ENCODE measurements at places on chromosomes 5 and 9.

- no peak for DNase-seq
These were observed 138.8 kb downstream of the SMC2 start for GRCh38 chr9:104232781-104233341.

- DNase-seq, result no peak
These were observed 39.4 kb downstream of the MRPS27 start for GRCh38 chr5:72280581-72281069.

- no peak for DNase-seq
These were observed 116.7 kb upstream of the RANBP3L start for GRCh38 chr5:36418152-36418979.

- DNase-seq, result no peak
These were observed 425.1 kb downstream of the BNC2 start for GRCh38 chr9:16445141-16445920.

- DNase-seq, result no peak
These were observed 65.9 kb downstream of the CWC27 start for GRCh38 chr5:64834611-64835010.

DNA sequence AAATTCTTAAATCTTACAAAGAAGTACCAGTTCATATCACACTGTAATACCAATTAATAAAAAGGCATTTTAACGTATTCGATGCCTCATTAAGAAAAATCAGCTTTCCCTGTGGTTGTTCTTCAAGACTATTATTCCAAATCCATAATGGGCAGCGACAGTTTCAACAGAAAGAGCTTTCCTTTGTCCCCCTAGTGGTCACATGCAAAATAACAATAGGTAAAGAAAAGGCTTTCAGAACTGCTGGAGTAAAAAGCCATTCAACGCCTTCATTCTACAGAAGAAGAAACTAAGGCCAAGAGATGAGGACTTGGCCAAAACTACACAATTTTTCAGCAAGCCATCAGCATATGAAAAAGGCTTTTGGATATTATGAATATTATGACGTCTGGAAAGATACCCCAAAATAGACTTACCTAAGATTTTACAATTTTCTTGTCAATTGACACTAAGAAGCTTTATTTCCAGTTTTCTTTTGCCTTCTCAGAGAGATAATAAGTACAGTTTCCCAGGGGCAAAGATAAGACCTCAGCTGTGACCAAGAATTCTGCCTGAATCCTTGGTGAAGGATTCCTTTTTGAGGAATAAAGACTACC, 6.7 kb upstream of the CDH6 start:
- DNase-seq, result no peak

GRCh38 chr9:125330587-125330986, 69.0 kb downstream of the GAPVD1 start:
- no peak for DNase-seq

- no peak for DNase-seq
These were observed 1.2 kb downstream of the AK3 start for GRCh38 chr9:4739587-4740387.

DNA sequence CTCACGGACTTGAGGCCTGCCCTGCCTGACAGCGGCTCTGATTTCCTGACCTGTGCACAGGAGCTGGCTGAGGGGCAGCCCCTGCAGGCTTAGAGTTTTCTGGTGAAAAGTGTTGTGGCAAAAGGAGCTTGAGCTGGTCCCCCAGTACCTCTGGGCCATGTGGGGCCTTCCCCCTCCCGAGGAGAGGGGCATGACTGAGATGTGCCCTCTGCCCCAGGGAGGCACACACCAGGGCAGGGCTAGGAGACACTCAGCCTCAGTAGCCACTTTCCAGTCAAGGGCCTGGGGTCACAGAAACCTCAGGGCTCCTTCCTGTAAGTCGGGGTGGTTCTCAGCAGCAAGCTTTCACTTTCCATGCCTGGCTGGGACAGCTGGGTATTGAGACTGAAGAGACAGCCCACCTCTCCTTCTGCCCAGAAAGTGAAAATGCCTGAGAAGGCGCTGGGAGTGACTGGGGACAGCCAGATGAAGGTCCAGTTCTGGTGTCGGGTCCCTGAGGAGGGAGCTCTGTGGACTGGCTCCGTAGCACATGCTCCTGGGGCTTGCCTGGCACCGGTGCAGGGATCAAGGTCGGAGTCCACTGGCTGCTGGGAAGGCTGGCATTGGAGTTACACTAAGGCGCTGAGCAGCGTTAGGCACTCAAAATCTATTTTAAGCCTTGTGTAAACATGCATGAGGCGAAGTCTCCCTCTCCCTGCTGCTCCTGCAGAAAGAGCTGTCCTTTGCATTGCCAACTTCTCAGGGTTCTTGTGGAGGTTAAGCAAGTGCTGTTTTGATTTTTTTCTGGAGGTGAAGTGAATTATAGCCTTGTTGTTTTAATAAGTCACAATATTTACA, 394.9 kb downstream of the GADD45G start:
- peak; percentile 67 for DNase-seq

DNA sequence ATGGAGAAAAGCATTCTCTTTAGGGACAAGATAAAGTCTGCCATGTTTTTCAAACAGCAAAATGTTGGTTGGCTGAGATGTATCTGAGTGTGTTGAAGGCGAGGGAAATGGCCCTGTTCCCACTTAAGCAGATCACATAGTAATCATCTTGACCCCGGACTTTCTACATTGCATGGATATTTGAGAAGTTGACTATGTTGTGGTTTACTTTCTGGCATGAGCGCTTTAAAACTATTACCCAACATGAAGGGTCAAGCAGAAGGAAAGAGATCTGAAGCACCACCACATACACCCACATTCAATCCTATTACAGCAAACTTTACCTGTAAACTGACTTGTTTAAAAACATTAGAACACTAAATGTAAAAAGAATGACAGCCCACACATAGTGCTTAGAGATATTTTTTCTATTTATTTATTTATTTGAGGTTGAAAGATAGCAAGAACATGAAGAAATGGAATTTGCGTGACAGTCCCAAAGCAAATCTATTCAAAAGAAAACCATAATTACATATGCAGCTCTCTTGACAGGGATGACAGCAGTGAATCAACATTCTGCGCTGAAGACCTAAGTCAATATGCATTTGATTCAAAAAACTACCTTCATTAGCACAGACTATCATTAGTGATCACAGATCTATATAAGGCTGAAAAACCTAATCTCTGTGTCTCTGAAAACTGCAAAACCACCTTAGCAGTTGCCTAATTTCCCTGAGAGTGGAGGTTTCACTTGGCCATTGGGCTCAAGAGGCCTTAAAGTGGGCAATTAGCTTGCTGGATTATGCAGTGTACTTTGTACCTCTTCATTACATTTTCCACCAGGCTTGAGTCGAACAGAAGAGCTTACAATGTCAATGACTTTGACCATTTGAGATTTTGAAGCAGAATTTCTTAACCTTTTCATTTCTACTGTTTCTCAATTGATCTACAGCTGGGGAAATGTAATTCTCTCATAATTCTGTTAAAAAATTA, 195.0 kb downstream of the PDE4D start:
- no peak for DNase-seq

DNA sequence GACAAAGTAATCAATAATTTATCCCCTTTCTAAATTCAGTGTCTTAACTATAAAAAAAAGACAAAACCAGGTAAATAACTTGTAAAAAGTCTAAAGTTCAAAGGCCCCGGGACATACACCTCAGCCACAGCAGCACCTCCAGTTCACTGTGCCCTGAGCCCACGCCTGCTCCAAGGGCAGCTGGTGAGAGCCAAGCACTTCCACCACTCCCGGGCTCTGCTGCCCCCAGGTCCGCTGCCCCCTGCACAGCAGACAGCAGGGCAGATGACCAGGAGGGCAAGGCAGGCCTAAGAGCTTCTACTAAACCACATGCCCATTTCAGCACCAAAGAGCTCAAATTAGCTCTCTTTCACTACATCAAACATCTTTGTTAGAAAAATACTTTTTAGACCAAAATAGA, 91.9 kb downstream of the CAMSAP1 start:
- no peak for DNase-seq

DNA sequence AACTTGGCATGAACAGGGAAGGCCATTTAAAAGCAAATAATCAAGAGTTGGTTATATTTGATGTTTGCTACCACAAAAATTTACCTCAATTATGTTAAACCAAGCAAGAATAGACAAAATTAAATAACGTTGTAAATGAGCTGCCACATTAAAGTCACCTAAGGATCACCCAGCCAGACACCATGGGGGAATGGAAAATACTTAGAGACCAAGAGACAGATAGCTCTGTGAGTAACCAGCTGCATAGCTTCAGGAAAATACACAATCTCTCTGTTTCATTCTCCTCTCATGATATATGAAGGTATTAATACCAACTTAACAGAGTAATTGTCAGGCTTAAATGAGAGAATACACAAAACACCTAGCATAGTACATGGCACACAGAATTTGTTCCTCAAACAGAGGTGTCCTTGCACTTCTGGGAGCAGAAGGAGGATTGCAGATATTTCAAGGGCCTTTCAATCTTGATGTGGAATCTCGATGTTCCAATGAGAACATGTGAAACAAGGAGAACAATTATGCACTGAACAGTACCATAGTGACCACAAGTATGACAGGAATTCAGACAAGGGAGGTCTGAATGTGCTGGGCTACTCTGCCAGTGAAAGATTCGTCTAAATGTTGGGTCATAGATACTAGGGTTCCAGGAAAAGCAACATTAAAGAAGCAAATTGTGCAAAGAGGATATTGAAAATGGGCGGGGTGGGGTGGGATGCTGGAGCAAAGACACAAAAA, 18.6 kb downstream of the JAKMIP2 start:
- DNase-seq, result no peak

GRCh38 chr5:15946026-15946425, 233.6 kb downstream of the MARCHF11 start:
- no peak for DNase-seq

GRCh38 chr5:141779503-141779973, 97.5 kb upstream of the ARAP3 start:
- no peak for DNase-seq

- DNase-seq, result no peak
These were observed 67.6 kb downstream of the FOXD1 start for GRCh38 chr5:73380710-73381589.

DNA sequence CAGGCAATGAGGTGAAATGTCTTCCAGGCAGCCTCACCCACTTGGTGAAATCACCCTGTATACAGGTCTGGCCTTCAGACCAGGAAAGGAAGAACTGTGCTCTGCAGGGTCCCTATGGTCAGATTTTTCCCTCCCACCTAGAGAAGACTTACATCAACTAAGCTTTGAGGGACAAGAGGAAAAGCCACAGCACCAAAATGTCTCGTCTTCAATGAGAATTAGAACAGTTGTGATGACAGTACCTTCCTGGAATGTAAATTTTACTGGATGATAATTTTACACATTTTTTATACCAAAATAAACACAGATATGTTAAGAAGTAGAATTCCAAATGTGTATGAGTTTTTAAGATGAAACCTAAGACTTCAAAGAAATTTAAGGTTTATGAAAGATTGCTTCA, 283.9 kb downstream of the SPOCK1 start:
- no peak for DNase-seq

GRCh38 chr9:135736979-135737839, 35.2 kb downstream of the KCNT1 start:
- DNase-seq, result no peak

DNA sequence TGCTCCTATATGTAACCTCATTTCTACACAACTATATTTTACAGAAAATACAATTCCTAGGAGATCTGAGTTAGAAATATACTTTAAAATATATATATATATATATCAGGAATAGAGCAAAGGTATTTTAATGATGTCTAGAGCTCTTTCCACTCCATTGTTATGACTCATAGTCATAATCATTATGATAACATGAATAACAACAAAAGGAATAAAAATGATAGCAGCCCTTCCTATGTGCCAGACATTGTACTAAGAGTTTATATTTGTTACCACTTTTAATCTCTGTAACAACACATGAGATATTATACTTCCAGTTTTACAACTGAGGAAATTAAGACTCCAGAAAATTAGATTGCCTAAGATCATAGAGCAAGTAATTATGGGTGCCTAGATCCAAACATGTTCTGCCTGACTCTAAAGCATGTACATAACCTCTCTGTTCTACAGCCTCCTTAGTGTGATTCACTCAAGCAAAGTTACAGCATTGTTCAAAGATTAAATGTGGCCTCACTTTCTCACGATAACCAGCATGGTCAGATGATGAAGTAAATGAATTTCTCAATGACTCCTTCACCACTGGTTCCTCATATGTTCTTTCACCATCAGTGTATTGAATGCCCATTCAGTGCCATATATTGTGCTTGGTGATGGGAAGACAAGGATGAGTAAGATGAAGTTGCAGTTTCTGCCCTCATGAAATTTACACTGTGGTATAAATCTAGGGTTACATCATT, 452.1 kb downstream of the EFNA5 start:
- no peak for DNase-seq

DNA sequence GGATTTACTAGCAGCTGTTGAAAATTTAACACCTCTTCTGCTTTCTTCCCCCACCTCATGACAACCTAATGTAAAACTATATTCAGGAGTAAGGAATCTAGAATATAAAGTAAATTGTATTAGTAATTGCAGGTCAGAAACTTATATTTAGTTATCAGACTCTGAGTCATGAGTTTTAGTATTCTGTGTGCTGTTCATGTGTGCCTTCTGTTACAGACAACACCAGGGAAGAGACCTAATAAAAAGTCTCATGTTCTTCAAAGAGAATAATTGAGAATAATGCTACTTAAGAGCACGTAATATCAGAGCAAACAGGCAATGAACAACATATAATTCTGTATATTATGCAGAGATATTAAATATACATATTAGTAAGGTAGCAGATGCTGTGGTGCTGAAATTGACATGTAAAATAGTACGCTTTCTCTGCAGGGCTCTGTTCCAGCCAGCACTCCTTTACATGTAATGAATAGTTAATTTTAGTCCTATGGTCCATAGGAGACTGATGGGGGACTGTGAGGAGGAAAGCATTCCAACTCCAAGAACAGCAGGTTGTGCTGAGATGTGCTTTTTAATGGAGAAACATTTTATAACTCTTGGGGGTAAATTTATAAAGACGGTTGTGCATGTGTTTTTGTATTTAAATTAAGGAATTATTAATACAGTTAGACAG, 106.4 kb downstream of the ZSWIM6 start:
- no peak for DNase-seq

GRCh38 chr5:53031695-53032096, 42.5 kb downstream of the ITGA2 start:
- DNase-seq, result no peak

GRCh38 chr5:173574983-173575382, 41.5 kb downstream of the BOD1 start:
- no peak for DNase-seq

- no peak for DNase-seq
These were observed 692.0 kb upstream of the DMAC1 start for GRCh38 chr9:8491563-8491962.

Measured in GM18507 (cell line).